Inflammatory macrophage treated with lipopolysaccharide for 1 hour (primary cell): ENCODE measurements at places on chromosomes 11 and 22.

DNA sequence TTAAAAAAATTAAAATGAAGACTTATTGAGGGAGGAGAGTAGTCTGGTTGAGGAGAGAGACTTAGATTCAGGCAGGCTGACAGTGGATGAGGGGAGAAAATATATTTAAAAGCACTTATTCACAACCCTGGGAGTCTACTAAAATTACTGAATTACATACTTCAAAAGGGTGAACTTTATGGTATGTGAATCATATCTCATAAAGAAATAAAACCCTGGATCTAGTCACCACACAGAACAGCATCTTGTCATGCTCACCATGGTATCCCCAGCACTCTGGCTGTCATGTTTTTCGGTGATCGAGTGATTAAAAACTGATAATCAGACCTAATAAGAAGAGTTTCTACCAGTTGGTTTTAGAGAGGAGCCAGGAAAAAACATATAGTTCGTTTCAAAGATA lies 11.0 kb downstream of the TEAD1 start:
- no peak for DNase-seq

GRCh38 chr11:86511086-86511551 lies 136.4 kb downstream of the CCDC81 start:
- peak; percentile 57 for DNase-seq

GRCh38 chr11:91872243-91872642 lies 352.4 kb upstream of the FAT3 start:
- no peak for DNase-seq

DNA sequence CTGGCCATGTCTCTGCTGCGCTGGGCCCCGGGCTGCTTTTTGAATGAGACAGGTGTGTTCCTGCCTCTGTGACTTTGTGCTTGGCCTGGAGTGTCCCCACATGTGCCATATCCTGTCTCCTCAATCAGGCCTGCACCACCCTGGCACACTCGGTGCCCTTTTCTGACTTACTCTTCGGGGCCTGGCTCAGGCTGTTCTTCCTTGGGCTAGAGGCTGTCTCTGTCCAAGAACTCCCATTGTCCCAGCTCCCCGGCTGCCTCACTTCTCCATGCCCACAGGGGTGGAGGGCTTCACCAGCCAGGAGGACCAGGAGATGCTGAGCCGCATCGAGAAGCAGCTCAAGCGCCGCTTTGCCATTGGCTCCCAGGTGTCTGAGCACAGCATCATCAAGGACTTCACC lies 23.0 kb downstream of the MCM5 start:
- no peak for DNase-seq

DNA sequence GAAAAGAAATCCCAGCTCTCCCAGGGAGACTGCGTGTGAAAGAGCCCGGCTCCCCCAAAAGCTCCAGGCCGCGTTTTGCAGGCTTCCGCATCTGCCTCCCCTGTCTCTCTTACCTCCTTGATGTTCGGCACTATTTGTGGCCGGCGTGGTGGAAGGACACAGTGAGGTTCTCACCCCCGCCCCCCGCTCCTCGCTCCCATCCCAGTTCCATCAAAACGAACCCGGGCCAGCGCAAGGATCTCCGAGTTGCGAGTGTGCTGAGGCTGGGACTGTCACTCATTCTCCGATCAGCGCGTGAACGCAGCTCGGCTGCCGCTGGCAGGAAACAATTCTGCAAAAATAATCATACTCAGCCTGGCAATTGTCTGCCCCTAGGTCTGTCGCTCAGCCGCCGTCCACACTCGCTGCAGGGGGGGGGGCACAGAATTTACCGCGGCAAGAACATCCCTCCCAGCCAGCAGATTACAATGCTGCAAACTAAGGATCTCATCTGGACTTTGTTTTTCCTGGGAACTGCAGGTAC lies at the start of gene NCAM1:
NCAM1 (plus strand) TSS at position 275 of the 523 bp plus-strand sequence.
- DNase-seq, result peak; percentile 31

GRCh38 chr11:72719551-72719950 lies 32.7 kb downstream of the ARAP1 start:
- no peak for DNase-seq

- no peak for DNase-seq
Measured at GRCh38 chr11:133477251-133477625, 55.1 kb downstream of the OPCML start.

DNA sequence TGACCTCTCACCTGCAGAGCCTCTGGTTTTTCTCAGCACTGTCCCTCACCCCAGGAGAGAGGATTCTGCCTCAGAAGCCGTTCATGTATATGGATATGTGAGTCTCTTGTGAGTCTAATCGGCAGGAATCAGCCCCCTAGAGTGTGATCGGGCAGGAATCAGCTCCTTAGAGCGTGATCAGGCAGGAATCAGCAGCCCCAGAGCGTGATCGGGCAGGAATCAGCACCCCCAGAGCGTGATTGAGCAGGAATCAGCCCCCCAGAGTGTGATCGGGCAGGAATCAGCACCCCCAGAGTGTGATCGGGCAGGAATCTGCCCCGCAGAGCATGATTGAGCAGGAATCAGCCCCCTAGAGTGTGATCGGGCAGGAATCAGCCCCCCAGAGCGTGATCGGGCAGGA lies 80.0 kb upstream of the EIF3D start:
- DNase-seq, result no peak

- no peak for DNase-seq
Measured at GRCh38 chr11:55572548-55572947, 620 bp downstream of the OR4C16 start.

GRCh38 chr11:128116447-128116846 lies 470.9 kb downstream of the ETS1 start:
- peak; percentile 17 for DNase-seq

GRCh38 chr11:82959987-82960778 lies 58.6 kb downstream of the DDIAS start:
- DNase-seq, result no peak

DNA sequence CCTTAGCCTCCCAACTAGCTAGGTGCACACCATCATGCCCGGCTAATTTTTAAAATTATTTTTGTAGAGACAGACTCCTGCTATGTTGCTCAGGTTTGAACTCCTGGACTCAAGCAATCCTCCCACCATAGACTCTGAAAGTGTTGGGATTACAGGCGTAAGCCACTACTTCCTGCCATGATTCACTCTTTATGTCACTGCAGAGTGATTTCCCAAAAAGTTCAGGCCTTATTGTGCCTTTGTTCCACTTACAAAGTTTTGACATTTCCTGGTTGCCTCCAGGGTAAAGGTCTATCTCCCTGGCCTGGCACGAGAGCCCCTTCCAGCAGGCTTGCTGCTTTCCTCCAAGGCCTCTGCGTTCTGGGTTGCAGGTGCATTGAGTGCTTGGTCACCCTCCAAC lies 44.6 kb upstream of the RIC3 start:
- peak; percentile 64 for DNase-seq

DNA sequence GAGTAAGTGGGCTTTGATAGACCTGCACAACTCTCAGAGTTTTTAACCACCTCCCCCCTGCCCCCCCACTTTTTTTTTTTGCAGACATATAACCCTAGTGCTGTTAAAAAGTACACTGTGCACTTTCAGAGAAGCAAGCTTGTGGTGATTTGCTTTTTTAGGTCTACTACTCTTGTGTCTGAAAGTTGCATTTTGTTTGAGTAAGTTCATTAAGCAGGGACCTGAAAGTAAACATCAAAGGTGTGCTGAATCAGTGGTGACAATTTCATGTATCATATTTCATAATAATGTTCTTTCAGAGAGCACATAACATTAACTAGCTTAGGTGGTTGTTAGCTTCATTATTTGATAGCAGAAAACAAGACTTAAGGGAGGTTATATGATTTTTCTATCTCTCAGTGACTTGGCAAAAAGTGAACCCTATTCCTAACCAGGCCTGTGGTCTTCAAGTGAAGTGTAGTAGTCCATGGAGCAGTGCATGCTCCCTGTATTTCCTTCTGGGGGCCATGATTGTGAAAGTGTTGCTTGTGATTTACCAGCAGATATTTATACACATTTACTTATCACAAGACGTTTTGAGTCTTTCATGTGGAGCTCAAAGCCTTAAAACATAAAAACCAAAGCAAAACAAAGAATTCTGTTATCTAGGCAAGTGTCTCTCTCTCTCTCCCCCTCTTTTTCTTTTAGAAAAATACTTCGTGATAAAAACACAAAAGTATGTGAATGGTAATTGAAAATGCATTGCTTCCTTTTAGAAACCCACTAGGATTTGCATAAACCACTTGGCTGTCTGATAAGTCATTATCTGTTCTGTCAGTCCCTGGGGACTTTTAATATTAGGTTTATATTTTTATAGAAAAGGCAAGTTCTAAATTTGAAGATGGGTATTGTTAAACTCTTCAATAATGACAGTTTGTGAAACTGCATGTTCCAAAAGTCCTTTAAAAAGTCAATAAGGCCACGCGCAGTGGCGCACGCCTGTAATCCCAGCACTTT lies 7.5 kb upstream of the RAG2 start:
- no peak for DNase-seq

DNA sequence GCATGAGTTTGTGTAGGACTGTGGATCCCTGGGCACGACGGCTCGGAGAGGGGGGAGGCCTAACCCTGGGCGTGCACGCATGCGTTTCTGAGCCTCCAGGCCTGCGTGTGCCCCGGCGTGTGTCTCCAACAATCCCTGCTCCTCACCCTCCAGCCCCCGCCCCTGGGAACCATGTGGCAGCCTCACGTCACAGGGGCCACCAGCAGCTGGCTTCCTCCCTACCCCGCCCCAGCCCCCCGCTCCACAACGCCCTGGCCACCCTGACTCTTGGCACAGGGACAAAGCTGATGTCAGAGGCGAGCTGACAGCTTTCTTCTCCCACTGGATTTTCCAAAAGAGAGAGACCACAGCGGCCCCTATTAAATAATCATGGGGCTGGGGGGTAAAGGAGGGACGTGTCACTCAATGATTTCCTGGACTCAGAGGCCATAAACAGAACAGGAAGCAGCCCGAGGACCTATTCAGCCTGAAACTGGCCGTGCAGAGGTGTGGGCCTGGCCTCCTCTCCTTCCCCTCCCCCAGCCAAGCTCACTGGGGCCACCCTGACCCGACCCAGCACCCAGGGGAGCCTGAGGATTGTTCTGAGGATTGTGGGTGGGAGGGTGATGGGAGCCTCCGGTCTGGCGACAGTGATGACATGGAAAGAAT lies 6.8 kb upstream of the LIF start:
- no peak for DNase-seq

- DNase-seq, result no peak
Measured at GRCh38 chr11:122207505-122207904, 91.5 kb upstream of the BLID start.

DNA sequence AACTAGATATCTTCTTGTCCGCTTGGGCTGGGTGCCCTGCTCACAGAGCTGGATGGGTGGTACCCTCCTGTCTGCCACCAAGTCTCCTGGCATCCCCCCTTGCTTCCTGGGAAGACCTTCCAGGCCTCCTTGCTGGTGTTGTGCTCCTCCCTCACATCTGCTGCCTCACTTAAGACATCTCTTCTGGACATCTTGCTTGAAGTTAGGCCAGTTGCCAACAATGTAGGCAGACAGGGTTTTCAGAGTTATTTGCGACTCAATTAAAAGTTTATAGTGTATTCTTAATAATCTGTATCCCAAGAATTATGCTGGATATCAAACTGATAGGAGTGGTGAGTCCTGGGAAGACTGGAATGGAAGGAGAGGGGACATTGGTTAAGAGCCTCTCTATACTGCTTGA lies 64.0 kb upstream of the TNRC6B start:
- DNase-seq, result no peak

DNA sequence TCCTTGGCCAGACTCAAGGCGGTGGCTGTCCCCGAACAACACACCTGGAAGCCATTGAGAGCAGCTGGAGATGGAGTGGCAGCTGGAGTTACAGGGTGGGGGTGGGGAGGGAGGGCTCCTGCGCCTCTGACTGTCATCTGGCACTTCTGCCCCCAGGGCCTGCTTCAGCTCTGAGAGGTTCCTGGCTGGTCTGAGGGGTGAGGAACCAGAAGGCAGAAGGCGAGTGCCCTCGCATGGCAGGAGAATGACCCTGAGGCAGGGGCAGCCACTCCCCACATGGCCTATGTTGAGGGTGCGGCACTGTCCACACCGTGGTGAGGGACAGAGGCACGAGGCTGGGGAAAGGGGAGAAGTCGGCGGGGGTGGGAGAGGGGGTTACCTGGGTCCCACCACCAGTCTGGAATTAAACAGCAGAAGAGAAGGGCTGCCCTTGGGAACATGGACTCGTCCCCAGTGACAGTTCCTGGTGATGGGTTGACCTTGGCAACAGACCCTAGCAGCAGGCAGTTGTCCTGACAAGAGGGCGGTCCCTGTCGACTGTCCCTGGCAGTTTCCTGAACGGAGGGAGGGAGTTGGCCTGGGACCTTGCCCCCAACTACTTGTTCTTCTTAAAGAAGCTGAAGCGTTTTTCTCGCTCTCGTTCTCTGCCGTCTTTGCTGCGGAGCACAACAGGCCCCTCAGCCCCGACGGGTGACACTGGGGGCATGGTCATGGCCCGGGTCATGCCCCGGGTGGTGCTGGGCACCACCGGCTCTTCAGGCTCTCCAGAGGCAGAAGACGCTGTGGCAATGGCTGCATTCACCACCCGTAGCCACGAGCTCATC lies 7.8 kb upstream of the RBM4B start:
- no peak for DNase-seq

DNA sequence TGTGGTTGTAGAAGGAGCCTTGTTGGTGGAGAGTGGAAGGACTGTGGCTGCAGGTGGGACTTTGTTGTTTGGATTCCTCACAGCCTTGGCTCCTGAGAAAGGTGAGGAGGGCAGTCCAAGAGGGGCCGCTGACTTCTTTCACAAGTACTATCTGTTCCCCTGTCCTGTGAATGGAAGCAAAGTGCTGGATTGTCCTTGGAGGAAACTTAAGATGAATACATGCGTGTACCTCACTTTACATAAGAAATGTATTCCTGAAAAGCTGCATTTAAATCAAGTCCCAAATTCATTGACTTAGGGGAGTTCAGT lies 2.4 kb downstream of the FUT4 start:
- DNase-seq, result no peak

- no peak for DNase-seq
Measured at GRCh38 chr11:134036492-134037045, 32.3 kb upstream of the JAM3 start.

- DNase-seq, result no peak
Measured at GRCh38 chr11:130161441-130162145, 2.0 kb downstream of the ST14 start.

GRCh38 chr22:17047656-17048055 lies 37.1 kb upstream of the IL17RA start:
- DNase-seq, result peak; percentile 28

DNA sequence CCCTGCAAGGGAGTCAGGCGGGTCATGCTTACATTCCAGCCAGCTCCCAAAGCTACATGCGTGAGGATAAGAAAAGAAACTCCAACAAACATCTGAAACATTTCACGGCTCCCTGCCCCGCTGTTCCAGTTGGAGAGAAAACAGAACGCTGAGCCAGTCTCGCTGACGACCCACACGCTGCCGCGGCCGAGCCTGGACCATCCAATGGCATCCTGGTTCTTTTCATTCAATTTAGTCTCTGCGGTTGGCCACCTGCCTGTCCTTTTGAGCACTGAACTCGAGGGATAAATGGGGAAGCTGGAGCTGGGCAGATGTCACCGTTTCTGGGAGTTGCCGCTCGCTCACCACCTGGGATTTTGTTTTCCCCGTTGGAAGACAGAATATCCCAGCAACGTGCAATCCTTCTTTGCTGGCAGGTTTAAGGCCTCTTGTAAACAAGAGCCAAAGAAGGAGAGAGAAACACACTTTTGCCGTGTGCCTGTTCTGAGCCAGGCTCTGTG lies 45.3 kb upstream of the SHISAL1 start:
- DNase-seq, result no peak

- no peak for DNase-seq
Measured at GRCh38 chr11:64248578-64248977, 1.8 kb upstream of the PPP1R14B start.
